ENCODE measurements at places on chromosomes 5 and 9.
A peak's percentile ranks its signal among the peaks of the same experiment; 100 is the strongest.

GRCh38 chr5:71481441-71481840 lies 26.0 kb downstream of the BDP1 start:
- no peak for DNase-seq

DNA sequence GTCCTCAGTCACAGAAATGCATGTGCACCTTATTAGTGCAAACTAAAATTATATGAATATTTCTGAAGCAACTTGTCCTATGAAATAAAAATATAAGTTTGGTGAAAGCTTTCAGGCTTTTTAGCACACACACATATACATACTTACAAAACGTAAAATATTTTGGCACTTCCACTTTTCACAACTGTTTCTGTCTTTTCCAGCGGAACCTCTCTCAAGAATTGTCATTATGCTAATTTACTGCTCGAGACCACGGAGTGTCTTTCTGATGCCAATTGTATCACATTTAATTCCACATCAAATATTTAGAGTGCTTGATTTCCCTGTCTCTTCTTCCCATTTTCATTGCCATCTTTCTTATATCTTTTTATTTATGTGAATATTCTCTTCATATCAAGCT lies 100.4 kb downstream of the MEF2C start:
- DNase-seq = no peak

- DNase-seq = no peak
Observed at GRCh38 chr9:135802876-135803419, 101.0 kb downstream of the KCNT1 start.

DNA sequence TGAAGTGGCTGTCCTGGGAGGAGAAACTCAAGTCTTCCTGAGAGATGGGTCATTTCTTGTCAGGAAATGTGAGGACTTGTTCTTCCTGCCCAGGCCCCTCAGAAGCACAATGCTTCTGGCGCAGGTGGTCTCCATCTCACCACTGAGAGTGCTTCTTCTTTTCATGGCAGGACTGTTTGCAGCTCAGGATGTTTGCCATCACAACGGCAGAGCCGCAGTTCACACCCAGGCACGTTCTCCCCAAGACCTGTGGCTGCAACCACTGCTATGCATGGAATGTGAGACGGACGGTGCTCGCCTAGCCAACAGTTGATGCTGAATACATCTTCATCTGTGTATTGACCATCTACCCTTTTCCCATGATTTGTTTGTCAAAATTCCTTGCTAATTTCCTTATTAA lies 216.3 kb downstream of the GADD45G start:
- no peak for DNase-seq

GRCh38 chr5:11110128-11110527 lies 349.1 kb upstream of the DAP start:
- no peak for DNase-seq

- no peak for DNase-seq
Observed at GRCh38 chr9:2321523-2322148, 300.0 kb upstream of the VLDLR start.

- no peak for DNase-seq
Observed at GRCh38 chr9:76366275-76366674, 28.0 kb downstream of the RFK start.

- DNase-seq = no peak
Observed at GRCh38 chr9:97479496-97480159, 21.8 kb upstream of the TMOD1 start.

DNA sequence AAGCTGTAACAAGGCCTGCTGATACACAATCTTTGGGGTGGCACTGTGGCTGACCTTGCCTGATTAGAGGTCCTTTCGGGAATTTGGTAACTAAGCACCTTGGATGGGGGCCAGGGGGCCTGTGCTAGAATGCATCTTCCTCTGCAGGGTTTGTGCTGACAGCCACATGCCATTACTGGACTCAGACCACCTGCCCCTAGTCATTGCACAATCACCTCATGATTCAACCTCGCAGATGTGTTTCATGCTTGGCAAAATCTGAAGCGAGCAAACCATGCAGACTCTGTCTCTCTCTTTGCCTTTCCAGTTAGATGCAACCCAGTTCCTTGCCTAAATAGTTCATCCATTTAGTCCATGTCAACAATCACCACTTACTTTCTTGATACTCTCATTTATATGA lies 96.5 kb upstream of the ERCC6L2 start:
- DNase-seq = no peak

- no peak for DNase-seq
Observed at GRCh38 chr5:176660530-176660859, 13.2 kb downstream of the TSPAN17 start.

DNA sequence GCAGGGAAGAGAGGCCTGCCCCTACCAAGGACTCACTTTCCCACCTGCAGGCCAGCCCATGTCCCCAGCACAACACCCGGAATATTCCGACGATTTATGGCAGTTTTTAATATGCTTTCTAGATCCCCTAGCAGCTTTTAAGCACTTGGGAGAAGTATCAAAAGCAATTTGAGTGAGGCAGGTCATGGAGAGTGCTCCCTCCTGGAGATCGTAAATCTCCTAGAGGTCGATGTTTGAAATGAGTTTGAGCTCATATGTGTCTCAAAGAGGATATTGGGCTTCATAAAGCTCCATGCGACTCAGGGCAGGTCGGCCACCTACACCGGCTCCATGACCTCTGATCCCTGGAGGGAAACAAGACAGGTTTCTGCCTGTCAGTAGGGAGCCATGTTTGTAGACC lies 27.3 kb downstream of the CFAP90 start:
- no peak for DNase-seq

DNA sequence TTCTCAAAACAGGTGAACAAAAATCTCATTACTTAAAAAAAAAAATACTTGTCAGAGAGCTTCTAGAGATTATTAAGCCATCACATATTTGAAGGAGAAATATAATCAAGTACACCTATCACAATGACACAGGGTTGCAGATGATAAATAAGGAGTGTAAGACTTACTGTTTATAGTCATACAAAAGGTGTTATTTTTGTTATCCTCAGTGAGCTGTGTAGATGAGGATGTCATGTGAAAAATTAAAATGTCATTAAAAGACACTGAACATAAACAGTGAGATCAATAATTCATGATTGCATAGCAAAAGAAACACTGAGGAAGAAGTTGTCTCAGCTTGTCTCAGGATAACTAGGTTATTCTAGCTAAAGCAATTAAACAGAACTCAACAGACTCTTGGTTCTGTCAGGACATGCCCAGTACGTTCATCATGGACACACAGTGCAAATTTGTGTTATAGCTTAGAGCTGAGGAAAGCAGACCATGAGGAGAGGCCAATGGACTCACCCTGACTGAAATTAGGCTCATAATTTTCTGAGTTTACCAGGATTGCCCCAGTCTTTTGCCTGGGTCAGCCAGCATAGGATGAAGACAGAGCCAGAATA lies 1162.6 kb upstream of the C9orf72 start:
- DNase-seq = no peak

GRCh38 chr5:17470064-17470463 lies 28.0 kb upstream of the TAF11L2 start:
- DNase-seq = no peak

- DNase-seq = no peak
Observed at GRCh38 chr5:166992108-166992507, 1299.3 kb upstream of the WWC1 start.

- DNase-seq = no peak
Observed at GRCh38 chr9:17631396-17631795, 52.5 kb downstream of the SH3GL2 start.

- peak; percentile 41 for DNase-seq
Observed at GRCh38 chr9:21591221-21592062, 109.3 kb upstream of the IFNE start.

GRCh38 chr5:67032921-67033664 lies 163.5 kb downstream of the CD180 start:
- no peak for DNase-seq
